ENCODE measurements at places on chromosomes 12 and 14. TPM values are rescaled to one million over a fixed set of nuclear protein-coding genes. Genes with fewer than 3 reads are reported as not detected.

Gene ENDOU
- total RNA-seq = 0.30 TPM

Gene CCDC38
- total RNA-seq = 0.15 TPM

DNA sequence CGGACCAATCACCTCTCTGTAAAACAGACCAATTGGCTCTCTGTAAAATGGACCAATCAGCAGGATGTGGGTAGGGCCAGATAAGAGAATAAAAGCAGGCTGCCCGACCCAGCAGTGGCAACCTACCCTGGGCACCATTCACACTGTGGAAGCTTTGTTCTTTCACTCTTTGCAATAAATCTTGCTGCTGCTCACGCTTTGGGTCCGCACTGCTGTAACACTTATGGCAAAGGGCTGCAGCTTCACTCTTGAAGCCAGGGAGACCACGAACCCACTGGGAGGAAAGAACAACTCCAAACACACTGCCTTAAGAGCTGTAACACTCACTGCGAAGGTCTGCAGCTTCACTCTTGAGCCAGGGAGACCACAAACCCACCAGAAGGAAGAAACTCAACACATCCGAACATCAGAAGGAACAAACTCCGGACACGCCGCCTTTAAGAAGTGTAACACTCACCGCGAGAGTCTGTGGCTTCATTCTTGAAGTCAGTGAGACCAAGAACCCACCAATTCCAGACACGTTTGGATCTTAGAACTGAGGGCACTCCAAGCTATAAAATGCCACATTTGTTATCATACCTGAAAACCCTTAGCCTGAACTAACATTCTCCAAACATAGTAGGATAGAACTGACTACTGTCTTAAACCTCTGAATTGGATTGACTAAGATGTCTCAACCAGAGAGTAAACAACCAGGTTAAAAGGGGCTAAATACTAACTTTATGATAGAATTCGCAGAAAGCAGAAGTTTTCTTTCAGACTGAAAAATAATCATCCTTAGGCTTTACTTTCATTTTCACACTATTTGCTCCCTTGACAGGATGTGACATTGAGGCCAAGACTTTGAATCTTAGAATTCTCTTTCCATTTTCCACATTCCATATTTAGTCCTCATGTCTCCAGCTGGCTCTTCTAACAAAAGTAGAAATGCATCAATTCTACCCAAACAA lies 33.6 kb downstream of the CDKL1 start:
- DNase-seq = no peak

Gene CCDC77
- 2.8 TPM for total RNA-seq

- DNase-seq = no peak
Observed at GRCh38 chr12:105358789-105359188, 28.3 kb downstream of the C12orf75 start.

DNA sequence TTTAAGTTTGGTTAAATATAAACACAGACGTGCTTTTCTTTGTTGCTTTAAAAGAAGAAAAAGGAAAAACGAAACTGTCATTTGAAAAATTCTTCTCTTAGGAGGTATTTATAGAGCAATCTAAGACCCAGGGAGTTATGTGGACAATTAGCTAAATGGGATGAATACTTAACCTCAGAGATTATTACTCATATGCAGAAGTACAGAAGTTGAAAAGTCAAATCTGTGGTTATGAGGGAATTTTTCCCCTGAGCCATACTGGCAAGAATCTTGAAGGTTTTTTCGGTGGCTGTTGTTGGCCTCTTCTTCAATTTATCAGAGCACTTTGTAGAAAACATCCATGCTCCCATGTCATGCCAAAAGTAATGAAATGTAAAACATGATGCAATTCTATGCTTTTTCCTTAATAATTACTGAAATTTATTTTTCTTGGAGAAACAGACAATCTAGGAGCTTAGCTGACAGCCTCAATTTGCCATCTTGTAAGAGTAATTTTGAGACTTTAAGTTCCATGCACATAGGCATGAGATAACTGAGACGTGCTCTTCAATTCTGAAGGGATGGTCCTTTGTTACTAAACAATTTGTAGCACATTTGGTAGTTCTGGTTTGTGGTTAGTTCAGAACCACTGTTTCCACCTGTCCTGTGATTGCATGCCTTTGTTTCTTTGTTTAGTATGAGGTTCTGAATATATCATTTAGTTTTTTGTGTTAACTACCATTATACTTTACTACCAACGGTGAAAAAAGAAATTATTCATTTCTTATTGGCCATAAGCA lies 126.6 kb downstream of the BCAT1 start:
- no peak for DNase-seq

- no peak for DNase-seq
Observed at GRCh38 chr14:27553790-27554189, 956.0 kb upstream of the NOVA1 start.

DNA sequence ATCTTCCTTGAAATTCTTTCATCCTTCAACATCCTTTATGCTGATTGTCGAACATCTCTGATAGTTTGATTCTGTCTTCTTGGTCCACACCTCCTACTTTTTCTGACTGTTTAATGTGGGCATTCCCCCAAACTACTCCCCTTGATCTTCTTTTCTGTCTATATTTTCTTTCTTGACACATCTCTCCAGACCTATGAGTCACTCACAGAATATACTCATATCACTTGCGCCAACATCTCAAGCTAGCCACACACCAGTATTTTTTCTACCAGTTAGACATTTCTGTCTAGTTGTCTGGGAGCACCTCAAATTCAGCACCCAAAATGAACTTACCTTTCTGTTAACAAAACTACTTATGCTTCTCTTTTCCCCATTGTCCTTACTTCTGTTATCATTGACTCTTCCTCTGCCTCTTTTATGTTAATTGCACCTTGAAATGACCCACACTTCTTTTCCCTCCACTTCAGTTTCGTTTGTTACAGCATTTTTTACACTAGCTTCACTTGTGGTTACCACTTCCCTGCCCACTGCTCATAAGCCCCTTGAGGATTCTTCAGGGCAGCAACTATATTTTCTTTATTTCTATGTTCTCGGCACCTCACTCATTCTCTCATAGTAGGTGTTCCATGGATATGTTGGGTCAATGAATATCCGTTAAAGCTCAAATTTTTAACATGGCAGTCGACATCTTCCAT lies 33.5 kb downstream of the TSHR start:
- no peak for DNase-seq

- DNase-seq = no peak
Observed at GRCh38 chr12:79344855-79345847, 345.6 kb downstream of the PAWR start.

GRCh38 chr12:127912035-127912665 lies 354.8 kb upstream of the TMEM132C start:
- no peak for DNase-seq

- DNase-seq = no peak
Observed at GRCh38 chr14:85915711-85916110, 385.8 kb downstream of the FLRT2 start.

GRCh38 chr12:40248034-40248433 lies 23.2 kb downstream of the LRRK2 start:
- DNase-seq = no peak

GRCh38 chr14:106021832-106022231 lies 495.4 kb downstream of the TMEM121 start:
- DNase-seq = no peak

GRCh38 chr14:71856199-71856919 lies 75.9 kb upstream of the RGS6 start:
- no peak for DNase-seq

Gene RNASE13
- not detected for total RNA-seq

- no peak for DNase-seq
Observed at GRCh38 chr14:88848571-88848970, 24.1 kb downstream of the TTC8 start.

DNA sequence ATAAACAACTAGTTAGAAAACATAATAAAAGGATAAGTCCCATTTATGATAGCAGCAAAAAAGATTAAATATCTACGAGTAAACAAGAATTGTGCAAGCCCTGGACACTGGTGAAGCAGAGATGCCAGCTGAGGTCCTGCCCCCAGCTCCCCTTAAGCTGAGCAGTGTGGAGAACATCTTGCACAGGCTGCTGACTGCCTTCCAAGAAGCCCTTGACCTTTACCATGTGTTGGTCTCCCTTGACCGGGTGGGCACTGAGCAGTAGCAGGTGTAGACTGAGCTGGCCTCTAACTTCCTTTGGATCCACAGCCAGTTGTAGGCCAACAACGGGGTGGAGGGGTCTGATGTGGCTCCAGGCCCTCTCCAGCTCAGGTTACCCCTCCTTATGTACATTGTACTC lies 47.7 kb upstream of the PAPLN start:
- DNase-seq = no peak

GRCh38 chr14:99850709-99851108 lies 57.5 kb downstream of the EML1 start:
- no peak for DNase-seq

- DNase-seq = no peak
Observed at GRCh38 chr12:94560431-94561221, 89.7 kb downstream of the TMCC3 start.

DNA sequence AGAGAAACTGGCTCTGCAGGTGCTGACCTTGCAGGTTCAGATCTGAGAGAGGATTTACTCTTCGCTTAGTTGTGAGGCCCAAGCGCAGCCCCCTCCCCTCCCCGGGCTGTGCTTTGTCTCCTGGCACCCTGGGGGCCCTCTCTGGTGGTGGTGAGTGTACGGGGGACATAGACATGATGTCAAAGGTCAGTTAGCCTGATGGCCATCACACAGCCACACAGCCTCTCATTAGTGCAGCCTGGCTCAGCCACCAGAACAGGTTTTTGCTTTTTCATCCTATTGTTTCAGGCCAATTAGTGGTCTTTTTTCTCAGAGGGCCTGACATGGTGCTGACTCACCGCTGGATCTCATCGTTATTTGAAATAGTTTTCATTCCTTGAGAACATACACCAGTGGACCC lies 437.9 kb downstream of the AACS start:
- DNase-seq = no peak

DNA sequence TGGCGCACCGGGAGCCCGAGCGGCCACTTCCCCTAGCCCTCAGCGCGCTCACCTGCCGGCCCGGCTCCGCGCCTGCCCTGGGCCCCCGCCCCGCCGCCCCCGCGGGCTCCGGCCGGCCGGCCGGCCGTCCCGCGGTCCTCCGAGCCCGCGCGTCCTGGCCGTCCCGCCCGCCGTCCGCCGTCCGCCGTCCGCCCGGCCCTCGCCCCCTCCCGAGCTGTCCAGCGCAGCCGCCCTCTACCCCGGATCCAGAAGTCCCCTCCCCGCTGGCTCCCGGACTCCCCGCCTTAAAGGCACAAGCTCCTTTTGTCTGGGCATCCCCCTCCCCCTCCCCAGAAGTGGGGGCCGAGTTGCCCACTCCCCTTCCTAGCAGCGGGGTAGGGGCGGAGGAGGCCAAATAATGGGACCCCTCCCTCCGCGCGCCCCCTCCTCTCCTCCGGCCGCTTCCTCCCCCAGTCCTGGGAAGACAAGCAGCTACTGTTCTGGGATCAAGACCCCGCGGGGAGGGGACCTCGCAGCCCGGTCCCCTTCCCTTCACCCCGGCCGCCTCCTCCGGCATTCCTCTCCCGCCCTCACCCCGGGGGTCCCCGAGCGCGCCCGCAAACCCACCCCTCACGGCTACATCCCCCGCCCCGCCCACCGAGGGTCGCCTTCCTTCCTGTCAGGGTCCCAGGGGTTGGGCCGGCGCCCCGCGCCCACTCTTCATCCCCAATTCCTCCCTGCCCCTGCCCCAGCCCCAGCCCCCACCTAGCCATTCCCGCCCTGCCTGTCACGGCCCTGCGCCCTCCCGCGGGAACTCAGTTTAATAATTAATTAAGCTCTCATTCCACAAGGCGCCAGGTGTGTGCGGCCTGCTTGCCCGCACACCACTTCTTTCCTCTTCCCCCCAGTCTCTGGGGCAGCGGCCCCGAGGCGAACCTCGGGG lies at the start of gene ADCY6:
Gene ADCY6, minus strand, starts transcription at position 236 of the 922 bp plus-strand sequence. CDS start 5,655 bp downstream, outside the sequence.
- DNase-seq = peak; percentile 90

DNA sequence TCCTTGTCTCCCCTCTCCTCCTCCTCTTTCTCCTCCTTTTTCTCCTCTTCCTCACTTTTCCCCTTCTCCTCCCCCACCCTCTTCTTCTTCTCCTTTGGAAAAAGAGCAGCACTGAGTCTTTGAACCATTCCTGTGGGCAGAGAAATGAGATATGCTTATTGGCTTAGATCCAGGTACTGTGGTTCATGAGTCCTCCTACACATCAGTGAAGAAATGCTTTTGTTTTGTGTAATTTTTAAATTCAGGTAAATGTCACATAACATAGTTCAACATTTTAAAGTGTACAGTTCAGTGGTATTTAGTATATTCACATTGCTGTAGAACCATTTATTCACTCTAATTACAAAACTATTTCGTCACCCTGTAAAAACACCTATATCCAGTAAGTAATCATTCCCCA lies 402.1 kb downstream of the AACS start:
- no peak for DNase-seq

Gene ACOT4
- 0.84 TPM for total RNA-seq

DNA sequence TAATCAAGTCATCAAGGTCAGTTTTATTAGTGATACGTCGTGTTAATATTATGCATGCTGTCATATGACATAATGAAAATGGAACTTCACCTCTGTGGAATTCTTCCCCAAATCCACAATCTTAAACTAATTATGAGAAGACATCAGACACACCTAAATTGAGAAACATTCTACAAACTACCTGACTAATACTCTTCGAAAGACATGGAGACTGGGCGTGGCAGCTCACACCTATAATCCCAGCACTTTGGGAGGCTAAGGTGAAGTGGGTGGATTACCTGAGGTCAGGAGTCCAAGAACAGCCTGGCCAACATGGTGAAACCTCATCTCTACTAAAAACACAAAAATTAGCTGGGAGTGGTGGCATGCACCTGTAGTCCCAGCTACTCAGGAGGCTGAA lies 33.3 kb upstream of the KRAS start:
- no peak for DNase-seq

Gene CFAP54
- total RNA-seq = 0.10 TPM

Gene KLHDC2
- total RNA-seq = 85.5 TPM

DNA sequence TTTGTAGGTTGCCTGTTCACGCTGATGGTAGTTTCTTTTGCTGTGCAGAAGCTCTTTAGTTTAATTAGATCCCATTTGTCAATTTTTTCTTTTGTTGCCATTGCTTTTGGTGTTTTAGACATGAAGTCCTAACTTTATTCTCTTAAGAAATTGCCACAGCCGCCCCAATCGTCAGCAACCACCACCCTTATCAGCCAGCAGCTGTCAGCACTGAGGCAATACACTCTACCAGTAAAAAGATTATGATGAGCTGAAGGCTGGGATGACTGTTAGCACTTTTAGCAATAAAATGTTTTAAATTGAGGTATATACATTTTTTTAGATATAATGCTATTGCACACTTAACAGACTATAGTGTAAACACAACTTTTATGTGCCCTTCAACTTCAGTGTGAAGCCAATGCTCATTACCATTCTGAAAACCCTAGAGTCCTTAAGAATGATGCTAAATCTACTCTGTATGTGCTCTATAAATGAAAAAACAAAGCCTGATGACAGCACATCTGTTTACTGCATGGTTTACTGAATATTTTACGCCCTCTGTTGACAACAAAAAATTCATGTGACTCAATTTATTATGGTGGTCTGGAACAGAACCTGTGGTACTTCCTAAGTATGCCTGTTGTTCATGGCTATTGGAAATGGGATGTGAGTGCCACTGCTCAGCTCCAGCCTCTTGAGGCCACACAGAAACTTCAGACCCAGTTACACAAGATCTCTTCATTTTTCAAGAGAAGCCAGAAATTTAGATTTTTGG lies 197.4 kb downstream of the DUSP6 start:
- DNase-seq = no peak

Gene TSPAN19
- not detected for total RNA-seq

Measured in left ventricle myocardium superior (tissue), 1 donor.